ENCODE measurements at places on chromosomes 3 and 15.

DNA sequence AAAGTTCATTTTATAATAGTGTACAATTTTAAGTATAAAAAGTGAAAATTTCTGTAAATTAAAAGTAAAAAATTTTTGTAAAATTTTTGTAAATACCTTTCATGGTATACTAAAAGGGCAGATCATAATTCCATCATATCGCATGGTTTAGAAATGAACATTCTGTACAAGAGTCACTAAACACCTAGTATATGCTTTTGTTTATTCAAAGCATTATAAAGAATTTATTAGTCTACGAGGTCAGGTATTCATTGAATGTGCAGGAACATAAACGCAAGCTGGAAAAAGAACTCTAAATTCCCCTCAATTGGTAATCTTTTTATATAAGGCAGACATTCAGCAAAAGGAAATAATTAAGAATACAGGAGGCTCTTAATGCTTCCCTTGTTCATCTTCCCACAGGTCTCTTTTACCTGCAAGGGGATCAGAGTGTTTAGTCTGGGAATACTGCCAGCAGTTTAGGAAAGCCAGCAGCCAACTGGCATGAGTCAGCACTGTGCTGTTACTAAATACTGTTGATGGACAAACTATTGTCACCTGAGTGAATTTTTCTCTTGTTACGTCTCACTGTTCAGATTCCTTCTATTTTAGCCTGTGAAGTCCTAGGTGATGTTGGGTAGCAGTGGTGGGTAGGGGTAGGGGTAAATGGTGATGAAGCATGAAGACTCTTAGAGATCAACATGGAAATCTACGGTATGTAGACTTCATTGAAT, 70.1 kb downstream of the UQCC5 start:
- peak; percentile 47 for DNase-seq

DNA sequence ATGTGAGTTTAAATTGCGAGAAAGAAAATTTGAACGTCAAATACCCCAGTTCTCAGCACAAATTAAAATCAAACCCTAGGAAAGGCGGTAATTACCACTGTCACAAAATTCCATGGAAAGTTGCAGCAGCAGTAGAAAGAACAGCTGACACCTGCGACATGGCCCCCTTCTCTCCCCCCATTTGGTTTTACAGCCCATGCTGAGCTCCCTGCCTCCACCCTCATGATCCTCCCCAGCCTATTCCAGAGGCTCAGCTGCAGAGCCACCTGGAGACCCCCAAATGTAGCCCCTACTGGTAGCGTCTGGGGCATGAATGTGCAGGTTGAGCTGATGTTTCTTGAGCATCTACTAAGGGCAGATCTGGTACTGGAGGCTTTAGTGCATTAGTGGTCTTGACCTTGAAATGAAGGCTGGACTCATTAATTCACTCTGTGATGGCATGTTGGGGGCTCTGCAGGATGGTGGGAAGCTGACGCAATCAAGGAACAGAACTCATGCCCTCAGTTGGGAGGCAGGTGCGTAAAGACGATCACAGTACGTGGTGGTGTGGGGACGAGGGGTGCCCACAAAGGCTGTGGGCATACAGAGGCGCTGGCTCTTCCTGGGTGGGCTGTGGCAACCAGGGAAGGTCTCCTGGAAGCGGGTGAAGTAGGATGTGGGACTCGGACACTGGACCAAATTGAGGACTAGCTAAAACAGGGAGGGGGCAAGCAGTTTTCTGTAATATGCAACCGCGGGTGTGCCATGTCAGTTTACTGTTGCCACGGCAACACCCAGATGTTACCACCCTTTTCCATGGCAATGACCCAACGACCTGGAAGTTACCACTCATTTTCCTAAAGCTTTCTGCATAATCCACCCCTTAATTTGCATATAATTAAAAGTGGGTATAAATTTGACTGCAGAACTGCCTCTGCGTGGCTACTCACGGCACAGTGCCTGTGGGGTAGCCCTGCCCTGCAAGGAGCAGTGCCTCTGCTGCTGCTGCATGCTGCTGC, 39.8 kb downstream of the PRKCD start:
- DNase-seq = no peak

DNA sequence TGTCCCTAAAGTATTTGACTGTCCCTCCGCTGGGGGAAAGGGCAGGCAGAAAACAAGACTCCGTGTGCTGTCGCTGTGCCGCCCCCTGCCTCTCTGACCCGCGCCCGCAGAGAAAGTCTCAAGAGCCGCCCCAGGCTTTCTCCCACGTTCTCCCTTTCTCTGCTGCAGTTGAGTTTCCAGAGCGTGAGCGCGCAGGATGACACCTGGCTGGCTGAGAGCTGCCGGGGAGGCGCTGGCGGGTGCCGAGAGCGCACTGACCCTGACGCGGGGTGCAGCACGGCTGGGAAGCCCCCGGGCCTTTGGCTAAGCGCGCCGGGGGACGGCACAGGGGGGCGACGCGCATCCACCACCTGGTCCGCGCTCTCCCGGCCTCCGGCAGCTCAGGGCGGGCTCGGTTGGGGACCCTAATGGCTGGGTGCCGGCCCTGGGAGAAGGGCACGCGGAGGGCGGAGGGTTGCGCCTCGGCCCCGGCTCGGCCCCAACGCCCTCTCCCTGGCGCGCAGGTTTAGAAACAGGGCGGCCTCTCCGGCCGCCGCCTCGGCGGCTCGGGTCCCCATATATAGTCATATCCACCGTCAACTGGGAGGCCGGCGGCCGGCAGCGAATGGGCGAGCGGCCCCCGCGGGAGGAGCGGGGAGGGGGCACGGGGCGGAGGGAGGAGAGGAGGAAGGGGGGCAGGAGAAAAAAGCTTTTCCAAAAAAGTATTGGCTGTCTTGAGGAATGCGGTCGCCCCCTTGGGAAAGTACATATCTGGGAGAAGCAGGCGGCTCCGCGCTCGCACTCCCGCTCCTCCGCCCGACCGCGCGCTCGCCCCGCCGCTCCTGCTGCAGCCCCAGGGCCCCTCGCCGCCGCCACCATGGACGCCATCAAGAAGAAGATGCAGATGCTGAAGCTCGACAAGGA, at the start of gene TPM1:
TPM1 (plus strand) TSS at position 774 of the 903 bp plus-strand sequence; CDS start at position 857, 83 bp downstream.
- DNase-seq = peak; percentile 54

- DNase-seq = no peak
These were observed 113.4 kb downstream of the FBLN2 start for GRCh38 chr3:13662238-13662847.

DNA sequence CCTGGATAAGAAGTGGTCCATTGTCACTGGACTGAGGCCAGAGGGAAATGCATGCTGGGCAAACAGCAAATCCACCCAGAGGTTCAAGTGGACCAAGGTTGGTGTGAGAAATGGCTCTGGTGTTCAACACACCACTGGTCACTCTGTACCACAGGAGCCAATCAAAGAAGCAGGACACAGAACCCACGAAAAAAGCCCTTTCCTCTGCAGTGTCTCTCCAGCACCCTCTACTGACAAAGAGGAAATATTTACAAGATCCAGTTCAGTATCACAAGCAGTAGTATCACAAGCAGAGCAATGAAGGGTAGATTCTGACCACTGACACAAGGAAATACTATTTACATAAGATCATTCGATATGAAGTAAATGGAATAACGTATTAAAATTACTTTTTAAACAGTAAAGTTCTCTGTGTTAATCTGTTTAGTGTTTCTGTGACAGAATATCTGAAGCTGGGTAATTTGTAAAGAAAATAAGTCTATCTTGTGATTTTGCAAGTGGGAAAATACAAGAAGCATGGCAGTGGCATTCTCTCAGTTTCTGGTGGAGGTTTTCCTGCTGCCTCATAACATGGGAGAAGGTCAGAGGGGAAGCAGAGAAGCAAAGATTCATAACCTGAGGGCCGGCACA, 390.7 kb downstream of the EFHB start:
- DNase-seq = no peak

- no peak for DNase-seq
These were observed 119.3 kb downstream of the KCNMB2 start for GRCh38 chr3:178655488-178655887.

- DNase-seq = no peak
These were observed 37.9 kb downstream of the ACAD9 start for GRCh38 chr3:128917291-128917690.

GRCh38 chr3:134752761-134753461, 42.1 kb upstream of the EPHB1 start:
- no peak for DNase-seq

DNA sequence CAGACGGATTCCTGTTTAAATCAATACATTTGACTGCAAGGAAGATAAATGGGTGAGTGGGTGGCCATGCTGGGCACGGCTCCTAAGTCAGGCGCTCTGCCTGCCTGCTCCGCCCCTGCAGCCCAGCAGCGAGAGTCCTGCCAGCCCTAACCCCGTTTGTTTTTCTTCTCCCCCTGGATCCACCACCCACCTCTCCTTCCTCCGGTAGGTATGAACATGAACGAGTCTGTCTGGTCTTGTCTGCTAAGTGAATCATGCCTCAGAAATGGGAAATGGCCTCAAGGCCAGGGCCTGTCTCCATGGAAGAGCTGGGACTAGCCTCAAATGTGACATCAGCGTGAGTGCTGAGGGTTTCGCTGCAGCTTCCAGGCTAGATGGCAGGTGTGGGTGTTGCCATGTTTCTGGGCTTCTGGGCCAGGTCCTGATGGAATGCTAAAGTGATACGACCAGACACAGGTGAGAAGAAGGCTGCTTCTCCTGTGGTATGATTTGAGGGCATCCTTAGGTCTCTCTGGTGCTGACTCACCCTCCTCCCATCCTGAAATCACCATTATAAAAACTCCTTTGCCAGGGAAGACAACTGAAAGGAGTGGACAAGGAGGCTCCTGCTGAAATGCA, 5.6 kb upstream of the FEM1B start:
- DNase-seq = peak; percentile 88

GRCh38 chr3:115322901-115323300, 175.8 kb upstream of the ZBTB20 start:
- DNase-seq = no peak

DNA sequence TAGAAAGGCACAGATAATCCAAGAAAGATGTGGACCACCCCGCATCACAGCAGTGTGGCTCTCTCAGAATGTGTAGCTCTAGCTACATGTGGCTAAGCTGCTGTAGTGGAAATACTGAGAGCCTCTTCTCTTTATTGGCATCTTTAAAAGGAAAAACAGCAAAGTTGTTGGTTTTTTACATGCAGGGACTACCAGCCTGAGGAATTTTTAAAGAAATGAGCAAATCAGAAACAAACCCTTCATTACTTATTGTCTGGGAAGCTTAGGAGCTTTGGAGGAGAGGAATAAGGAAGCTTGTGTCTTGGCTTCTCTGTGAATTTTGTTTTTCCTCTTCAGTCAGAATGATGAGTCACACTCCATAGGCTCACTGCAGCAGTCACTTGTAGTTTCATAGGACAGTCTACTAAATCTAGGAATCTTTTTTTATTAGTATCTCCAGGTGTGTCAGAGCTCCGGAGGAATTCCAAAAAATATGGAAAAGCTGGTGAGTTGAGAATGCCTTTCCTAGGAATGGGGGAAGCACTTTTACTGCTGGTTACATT, 27.5 kb downstream of the POLG start:
- DNase-seq = peak; percentile 38
